T-helper 17 cell (primary cell): ENCODE measurements at places on chromosomes 6 and 20. TPM values are rescaled to one million over a fixed set of nuclear protein-coding genes. Genes with fewer than 3 reads are reported as not detected.
A peak's percentile ranks its signal among the peaks of the same experiment; 100 is the strongest.

- H3K36me3 ChIP-seq: peaks cover 3% of the 10 kb centered on the region
- peak overlapping the region; percentile 31 for H3K4me3 ChIP-seq
- H3K27ac ChIP-seq: peak overlapping the region; percentile 96
- DNase-seq: no peak
- peaks cover 48% of the 10 kb centered on the region for H3K4me1 ChIP-seq
- no peaks in the 10 kb centered on the region for H3K27me3 ChIP-seq
These were observed 92.1 kb upstream of the NEDD9 start for GRCh38 chr6:11324453-11325015.

DNA sequence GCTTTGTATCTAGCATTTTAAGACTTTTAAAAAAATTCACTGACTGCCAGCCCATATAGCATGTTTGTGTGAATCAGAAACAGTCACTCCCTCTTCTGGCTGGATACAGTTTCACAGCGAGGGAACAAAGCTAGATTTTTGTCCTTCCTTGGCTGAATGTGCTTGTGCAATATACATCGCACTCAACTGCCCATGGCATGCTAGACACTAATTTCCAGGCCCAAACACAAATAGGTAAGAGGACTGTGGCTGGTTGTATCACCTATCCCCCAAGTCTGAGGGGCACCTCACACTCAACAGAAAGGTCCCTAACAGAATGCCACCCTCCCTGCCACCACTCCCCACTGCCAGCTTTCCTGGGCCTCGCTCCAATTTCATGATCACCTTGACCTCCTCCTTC lies 16.2 kb upstream of the BLCAP start:
- H3K27ac ChIP-seq: no peak overlapping the region
- H3K4me1 ChIP-seq: peaks cover 2% of the 10 kb centered on the region
- no peaks in the 10 kb centered on the region for H3K36me3 ChIP-seq
- DNase-seq: no peak
- peaks cover 23% of the 10 kb centered on the region for H3K27me3 ChIP-seq
- no peak overlapping the region for H3K4me3 ChIP-seq

- no peak for DNase-seq
- peak overlapping the region; percentile 99 for H3K27ac ChIP-seq
- H3K4me1 ChIP-seq: peaks cover 43% of the 10 kb centered on the region
- H3K4me3 ChIP-seq: peak overlapping the region; percentile 81
These were observed 46.8 kb downstream of the CEP43 start for GRCh38 chr6:167045828-167046580.

DNA sequence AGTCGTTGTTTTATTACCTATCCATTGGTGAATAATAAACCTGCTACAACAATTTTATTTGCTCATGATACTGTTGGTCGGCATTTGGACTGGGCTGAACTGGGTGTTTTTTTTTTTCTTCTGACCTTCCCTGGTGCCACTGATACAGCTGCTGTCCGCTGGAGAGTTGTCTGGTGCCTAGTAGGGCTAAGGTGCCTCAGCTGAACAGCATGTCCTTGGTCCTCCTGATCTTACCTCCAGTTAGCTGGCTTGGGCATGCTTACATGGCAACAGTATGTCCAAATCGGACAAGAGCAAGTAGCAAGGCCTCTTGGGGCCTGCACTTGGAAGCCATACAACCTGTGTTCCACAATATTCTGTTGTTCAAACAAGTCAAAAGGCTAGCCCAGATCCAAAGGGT lies 563.4 kb downstream of the BMP2 start:
- H3K27me3 ChIP-seq: no peaks in the 10 kb centered on the region
- DNase-seq: no peak
- H3K4me1 ChIP-seq: no peaks in the 10 kb centered on the region
- H3K36me3 ChIP-seq: no peaks in the 10 kb centered on the region

TBX18 gene
- total RNA-seq: not detected

SIGLEC1 gene
- 0.10 TPM for total RNA-seq

- H3K4me1 ChIP-seq: peaks cover 6% of the 10 kb centered on the region
- no peaks in the 10 kb centered on the region for H3K27me3 ChIP-seq
- H3K36me3 ChIP-seq: no peaks in the 10 kb centered on the region
- no peak overlapping the region for H3K27ac ChIP-seq
These were observed 399.8 kb downstream of the BTBD9 start for GRCh38 chr6:38239719-38240451.

DNA sequence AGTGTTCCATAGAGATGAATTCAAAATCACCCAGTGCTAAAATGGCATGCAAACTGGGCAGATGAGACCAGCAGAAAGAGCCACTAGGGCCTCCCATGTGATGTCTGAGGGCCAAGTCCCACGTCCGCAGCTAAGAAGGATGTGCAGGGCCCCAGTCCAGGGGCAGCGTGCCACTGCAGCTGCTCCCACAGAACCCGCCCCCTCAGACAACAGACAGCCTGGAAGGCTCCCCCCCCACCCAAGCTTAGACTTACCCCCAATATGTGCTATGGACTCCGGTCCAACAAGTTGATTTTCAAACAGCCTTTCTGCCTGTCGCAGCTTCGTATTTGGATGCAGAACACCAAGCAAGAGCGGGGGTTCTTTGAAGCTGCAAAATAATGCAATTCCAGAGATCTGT lies 14.0 kb downstream of the APMAP start:
- H3K36me3 ChIP-seq: peaks cover 19% of the 10 kb centered on the region
- H3K4me1 ChIP-seq: peaks cover 11% of the 10 kb centered on the region
- DNase-seq: no peak

DNA sequence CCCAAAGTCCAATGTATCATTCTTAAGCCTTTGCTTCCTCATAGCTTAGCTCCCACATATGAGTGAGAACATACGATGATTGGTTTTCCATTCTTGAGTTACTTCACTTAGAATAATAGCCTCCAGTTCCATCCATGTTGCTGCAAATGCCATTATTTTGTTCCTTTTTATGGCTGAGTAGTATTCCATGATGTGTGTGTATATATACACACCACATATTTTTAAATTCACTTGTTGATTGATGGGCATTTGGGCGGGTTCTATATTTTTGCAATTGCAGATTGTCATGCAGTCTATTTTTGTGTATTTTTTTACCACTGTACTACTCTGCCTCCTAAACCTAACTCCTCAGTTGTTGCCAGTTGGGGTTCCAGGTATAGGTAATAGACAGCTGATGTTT lies 74.7 kb downstream of the CD2AP start:
- no peaks in the 10 kb centered on the region for H3K36me3 ChIP-seq
- no peaks in the 10 kb centered on the region for H3K27me3 ChIP-seq
- no peak overlapping the region for H3K27ac ChIP-seq
- H3K4me1 ChIP-seq: no peaks in the 10 kb centered on the region
- no peak for DNase-seq

DNA sequence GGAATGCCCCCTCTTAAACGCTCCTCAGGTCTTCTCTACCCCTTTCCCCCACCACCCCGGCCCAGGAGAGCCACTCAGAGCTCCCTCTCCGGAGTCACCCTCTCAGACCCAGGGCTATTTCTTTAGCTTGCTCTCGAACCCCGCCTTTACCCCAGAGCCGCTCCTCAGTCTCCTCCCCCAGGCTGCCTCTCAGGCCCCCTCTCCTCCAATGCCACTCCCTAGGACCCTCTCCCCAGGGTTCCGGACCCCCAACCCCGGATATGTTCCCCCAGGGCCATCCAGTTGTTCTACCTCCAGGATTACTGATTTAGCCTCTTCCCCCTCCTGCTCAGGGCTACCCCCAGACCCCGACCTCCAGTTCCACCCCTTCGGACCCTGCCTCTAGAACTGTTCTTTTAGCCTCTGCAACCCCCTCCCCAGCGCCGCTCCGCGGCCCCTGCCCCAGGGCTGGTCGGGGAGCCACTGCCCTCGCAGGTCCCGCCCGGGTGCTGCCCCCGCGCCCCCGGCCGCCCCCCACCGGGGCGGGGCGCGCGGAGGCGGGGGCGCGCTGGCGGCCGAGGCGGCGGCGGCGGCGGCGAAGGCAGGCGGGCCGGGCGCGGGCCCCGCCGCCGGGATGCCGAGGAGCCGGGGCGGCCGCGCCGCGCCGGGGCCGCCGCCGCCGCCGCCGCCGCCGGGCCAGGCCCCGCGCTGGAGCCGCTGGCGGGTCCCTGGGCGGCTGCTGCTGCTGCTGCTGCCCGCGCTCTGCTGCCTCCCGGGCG lies at the start of gene MMP24:
Gene MMP24, plus strand, starts transcription at position 565 of the 758 bp plus-strand sequence. Its CDS starts 49 bp downstream, at position 614.
- peaks cover 14% of the 10 kb centered on the region for H3K27me3 ChIP-seq
- H3K36me3 ChIP-seq: peaks cover 19% of the 10 kb centered on the region
- peak within 1 kb of the TSS; percentile 87 for H3K4me3 ChIP-seq
- H3K4me1 ChIP-seq: peaks cover 4% of the 10 kb centered on the region
- DNase-seq: no peak
- no peak within 1 kb of the TSS for H3K27ac ChIP-seq

GRCh38 chr6:88165844-88166492 lies at the start of gene CNR1:
Gene CNR1 (minus strand): TSS chr6:88166347. CDS start chr6:88145274, 21,073 bp downstream.
- H3K4me3 ChIP-seq: peak within 1 kb of the TSS; percentile 88
- no peak for DNase-seq
- H3K27me3 ChIP-seq: peaks cover 72% of the 10 kb centered on the region

SRSF6 gene
- 257 TPM for total RNA-seq

- H3K27ac ChIP-seq: no peak overlapping the region
- no peaks in the 10 kb centered on the region for H3K36me3 ChIP-seq
- no peaks in the 10 kb centered on the region for H3K4me1 ChIP-seq
These were observed 259.9 kb downstream of the GJA1 start for GRCh38 chr6:121695329-121695728.

SLC26A8 gene
- 0.37 TPM for total RNA-seq

DNA sequence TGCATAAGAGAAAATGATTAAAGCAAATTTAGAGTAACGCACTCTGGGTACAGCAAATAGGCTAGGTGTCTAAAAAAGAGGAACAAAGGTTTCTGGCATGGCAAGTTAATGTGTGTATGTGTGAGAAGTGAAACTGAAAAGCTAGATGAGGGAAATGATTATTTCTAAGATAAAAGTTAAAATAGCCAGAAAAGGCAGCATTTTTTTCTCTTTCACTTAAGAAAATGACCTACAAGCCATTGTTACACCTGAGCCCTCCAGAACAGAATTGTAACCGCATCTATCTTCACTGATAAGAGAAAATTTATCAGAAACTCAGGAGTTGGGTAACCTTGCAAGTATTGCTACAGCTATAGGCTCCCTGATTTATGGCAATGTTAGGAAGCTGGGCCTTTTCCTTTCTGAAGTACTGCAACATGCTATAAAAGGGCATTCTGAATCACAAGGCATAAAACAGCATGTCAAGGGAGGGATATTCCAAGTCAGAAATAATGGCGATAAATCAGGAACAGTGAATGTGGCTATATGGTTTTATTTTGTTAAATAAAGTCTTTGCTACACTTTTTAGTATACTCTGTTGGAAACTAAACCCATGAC lies 395.3 kb downstream of the TBC1D32 start:
- H3K4me3 ChIP-seq: no peak overlapping the region
- DNase-seq: no peak
- H3K36me3 ChIP-seq: no peaks in the 10 kb centered on the region
- H3K4me1 ChIP-seq: no peaks in the 10 kb centered on the region
